ENCODE measurements at places on chromosomes 16 and 17.

GRCh38 chr17:82317394-82318168 is at the start of gene CD7:
CD7 (minus strand) TSS chr17:82317608; CDS start chr17:82317495, 113 bp downstream.
- no peak for DNase-seq

- DNase-seq = no peak
These were observed 152.0 kb downstream of the KCNJ2 start for GRCh38 chr17:70321352-70321751.

DNA sequence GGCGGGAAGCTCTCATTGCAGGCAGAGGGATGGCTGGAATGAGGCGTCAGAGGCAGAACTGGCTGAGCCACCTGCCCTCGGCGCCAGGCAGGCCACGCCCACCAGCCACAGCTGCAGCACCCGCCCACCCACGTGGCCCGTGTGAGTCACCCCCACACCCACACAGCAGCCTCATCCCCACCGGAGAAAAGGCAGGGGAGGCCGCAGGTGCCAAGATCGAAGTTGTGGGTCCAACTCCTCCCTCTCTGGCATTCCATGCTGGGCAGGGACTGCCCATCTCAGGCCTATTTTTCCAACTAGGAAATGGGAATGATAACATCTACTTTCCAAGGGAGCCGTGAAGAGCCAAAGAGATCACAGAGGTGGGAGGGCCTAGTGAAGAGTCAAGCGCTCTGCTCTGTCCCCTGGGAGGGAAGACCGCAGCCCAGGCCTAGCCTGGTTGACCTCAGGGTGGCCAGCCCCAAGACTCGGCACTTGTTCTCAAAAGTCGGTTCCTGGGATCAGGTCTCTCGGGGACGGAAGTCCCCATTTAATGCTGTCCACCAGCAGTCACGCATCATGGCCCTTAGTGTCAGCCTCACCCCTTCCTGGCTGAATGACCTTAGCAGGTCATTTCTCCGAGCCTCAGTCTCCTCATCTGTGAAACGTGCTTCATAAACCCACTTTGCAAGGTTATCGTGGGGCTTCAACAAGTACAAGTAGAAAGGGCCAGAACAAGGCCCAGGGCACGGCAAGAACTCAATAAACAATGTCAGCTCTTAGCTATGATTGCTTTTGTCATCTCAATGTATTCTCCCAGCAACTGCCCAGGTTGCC is at the start of gene TRPV3:
Gene TRPV3, minus strand, starts transcription at position 45 of the 816 bp plus-strand sequence. CDS start 2,962 bp downstream, outside the sequence.
- DNase-seq = no peak

DNA sequence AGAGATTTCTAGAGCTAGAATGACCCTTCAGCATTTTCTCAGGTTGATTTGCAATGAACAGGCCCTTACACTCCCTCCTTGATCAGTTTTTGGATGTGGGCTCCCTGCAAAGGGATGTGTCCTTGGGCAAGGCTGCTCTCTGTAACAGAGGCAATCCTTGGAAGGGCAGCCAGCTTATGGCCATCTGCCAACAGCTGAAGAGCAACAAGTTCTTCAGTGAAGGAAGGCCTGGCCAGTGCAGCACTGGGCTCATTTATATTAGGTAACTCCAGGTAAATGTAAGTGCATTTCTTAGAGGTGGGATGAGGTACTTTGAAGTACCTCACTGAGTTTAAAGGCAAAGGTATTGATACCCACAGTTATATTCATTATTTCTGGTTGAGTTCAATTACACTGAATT is 114.3 kb upstream of the KCNJ16 start:
- no peak for DNase-seq

DNA sequence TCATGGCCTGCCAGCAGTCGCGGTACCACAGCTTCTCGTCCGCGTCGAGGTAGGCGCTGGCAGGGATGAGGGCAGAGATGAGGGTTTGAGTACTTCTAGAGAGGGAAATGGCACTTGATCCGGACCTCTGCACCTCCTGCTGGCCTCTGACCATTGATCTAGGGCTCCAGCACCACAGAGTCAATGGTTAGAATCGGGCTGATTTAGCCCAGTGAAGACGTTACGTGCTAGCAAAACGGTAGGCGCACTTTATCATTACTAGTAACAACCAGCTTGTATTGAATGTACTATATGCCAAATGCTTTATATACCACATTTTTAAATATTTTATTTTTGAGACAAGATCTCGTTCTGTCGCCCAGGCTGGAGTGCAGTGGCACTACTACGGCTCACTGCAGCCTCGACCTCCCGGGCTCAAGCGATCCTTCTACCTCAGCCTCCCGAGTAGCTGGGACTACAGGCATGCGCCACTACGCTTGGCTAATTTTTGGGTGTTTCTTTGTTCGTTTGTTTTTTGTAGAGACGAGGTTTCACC is 526 bp downstream of the TSNAXIP1 start:
- no peak for DNase-seq

DNA sequence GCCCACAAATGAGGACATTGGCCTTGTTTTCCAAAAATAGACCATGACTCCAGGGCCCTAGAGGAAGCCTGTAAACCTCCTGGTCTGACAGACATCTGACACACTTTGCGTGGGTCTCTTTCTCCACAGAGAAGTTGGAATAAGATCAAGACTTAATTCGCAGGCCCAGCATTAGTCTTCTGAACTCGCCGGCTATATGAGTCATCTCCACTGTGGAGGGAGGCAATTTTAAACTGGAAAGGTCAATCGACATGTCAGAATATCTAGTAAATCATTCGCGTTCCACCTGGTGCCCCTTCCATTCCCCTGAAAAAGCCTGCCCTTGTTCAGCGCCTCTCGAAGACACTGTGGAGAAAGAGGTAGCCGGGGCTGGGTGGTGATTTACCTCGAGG is 140.1 kb downstream of the CLEC16A start:
- peak; percentile 55 for DNase-seq

- no peak for DNase-seq
These were observed 11.0 kb downstream of the UNC119 start for GRCh38 chr17:28541439-28541838.

GRCh38 chr17:41785091-41785858 is 1.2 kb downstream of the JUP start:
- no peak for DNase-seq

DNA sequence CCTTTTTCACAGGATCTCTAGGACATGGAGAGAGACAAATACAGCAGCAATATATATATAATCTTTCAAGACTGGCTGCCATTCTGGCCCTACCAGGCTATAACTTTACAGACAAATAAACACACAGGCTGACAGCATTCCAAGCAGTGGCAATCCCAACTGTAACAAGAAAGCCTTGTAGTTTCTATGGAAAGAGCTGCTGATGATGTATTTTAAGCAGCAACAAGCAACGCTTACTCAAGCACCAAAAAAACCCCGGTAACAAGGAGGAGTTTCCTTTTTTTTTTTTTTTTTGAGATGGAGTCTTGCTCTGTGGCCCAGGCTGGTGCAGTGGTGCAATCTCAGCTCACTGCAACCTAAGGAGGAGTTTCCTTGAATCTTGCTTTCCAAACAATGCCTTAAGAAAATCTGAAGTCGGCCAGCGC is 23.2 kb downstream of the LSM12 start:
- DNase-seq = peak; percentile 6

GRCh38 chr17:15928286-15928785 is 16.6 kb upstream of the ADORA2B start:
- DNase-seq = no peak

- no peak for DNase-seq
These were observed 42.0 kb downstream of the WNT3 start for GRCh38 chr17:46776298-46777005.

DNA sequence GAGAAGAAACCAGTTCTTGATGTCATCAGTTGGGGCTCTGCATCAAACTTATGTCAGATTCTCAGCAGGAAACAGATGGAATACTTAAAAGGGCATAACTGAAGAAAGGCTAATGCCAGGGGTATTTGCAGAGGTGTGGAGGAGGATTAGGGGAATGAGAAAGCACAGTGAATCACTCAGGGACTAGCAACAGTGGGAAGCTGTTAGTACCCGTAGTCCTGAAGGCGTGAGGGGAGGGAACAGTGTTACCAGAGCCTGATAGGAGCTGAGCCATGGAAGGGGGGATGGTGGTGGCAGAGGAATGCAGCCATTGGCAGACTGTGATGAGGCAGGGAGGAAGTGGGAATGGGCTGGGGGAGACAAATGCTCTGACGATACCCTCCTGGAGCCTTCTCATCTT is 162.3 kb downstream of the UTP18 start:
- DNase-seq = no peak

DNA sequence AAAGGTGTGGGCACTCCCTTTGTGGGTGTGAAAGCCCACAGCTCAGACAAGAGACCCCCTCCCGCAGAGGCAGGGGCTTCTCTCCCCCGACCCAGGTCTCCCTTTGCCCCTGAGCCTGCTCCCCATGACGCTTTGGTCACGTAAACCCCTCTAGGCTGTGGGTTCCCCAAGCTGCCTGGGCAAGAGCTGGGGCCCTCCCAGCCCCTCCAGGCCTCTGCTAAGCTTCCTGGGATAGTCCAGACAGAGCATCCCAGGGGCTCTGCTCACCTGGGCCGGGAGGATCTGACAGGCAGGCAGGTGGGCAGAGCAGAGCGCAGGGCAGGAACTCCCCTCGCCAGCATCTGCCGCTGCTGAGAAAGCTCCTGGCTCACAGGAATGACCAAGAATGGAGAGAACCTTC is 177.3 kb downstream of the BANP start:
- DNase-seq = no peak

- no peak for DNase-seq
These were observed 42.0 kb upstream of the ACSF3 start for GRCh38 chr16:89051521-89052166.

- DNase-seq = no peak
These were observed 7.6 kb downstream of the EME1 start for GRCh38 chr17:50380369-50381259.

GRCh38 chr17:78340183-78340955 is 19.5 kb downstream of the SOCS3 start:
- DNase-seq = no peak
